ACHN (cell line): ENCODE measurements at places on chromosomes 13 and 19.

DNA sequence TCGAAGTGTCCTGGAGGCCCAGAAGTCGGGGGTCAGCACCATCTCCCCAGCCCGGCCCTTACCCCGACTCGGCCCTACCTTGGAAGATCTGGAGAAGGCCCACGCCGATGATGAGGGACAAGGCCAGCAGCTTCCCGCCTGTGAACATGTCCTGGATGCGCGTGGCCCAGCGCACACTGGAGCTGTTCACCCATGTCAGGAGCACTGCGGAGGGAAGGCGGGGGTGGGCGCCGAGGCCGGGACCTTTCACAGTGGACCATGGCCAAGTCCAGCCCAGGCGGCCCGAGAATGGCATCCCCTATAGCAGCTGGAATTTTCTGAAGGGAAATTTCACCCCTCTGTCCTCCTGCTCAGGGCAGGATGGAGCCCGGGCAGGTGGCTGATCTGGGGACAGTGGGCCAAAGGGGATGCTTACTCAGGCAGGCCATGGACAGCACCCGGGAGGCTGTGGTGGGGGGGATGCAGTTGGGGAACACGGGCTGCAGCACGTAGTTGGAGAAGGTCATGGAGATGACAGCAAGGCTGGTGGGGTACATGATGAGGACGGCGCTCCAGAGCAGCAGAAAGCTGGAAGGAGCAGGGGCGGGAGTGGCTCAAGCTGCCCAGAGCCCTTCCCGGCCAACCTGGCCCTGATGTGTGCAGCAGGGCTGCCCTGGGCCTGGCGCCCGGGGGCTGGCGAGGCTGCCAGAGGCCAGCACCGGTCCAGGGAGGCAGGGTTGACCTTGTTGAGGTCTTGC is 13.0 kb downstream of the SLC7A10 start:
- DNase-seq: no peak

DNA sequence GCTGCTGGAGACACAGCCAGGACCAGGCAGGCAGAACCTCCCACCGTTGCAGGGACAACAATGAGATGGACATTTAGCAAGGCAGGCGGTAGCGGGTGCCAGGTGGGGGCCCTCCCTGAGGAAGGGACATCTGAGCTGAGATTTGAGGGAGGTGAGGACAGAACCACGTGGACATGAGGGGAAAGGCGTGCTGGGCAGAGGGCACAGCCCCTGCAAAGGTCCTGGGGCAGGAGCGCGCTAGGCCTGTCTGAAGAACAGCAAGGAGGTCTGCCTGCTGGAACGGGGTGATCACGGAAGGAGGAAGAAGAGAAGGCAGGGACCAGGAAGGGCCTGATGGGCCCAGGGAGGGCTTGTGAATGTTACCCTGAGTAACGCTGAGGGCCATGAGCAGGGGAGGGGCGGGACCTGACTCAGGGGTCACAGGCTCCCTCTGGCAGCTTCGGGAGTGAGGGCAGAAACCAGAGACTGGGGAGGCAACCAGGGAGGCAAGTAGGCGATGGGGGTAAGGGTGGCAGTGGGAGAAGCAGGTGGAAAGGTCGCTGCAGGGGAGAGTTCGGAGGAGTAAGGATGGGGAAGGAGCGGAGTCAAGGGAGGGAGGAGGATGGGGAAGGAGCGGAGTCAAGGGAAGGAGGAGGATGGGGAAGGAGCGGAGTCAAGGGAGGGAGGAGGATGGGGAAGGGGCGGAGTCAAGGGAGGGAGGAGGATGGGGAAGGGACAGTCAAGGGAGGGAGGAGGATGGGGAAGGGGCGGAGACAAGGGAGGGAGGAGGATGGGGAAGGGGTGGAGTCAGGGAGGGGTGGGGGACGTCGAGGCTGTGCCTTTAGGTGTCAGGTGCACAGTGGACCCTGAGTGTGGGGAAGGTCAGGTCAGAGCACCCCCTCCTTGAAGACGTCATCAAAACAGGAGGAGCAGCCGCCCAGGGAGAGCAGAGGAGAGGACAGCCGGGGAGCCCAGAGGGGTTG is 15.7 kb upstream of the B3GNT3 start:
- no peak for DNase-seq

- no peak for DNase-seq
These were observed 31.2 kb downstream of the ZNF536 start for GRCh38 chr19:30403203-30403985.

DNA sequence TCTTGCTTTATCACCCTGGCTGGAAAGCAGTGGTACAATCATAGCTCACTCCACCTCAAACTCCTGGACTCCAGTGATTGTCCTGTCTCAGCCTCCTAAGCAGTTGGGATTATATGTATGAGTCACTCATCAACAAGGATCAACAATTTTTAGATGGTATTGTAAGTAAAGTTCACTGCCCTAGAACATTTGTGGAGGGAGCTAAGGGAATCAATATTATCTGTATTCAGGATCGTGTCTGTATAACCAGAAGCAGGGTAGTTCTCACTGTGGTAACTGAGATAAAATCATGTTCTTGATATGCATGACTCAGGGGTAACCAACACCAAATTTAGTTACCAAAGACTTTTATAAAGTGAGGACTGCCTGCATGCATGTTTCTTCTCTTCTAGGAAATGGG is 27.0 kb downstream of the ZMYM5 start:
- DNase-seq: no peak

- DNase-seq: no peak
These were observed 8.6 kb upstream of the RNF6 start for GRCh38 chr13:26230703-26231102.

DNA sequence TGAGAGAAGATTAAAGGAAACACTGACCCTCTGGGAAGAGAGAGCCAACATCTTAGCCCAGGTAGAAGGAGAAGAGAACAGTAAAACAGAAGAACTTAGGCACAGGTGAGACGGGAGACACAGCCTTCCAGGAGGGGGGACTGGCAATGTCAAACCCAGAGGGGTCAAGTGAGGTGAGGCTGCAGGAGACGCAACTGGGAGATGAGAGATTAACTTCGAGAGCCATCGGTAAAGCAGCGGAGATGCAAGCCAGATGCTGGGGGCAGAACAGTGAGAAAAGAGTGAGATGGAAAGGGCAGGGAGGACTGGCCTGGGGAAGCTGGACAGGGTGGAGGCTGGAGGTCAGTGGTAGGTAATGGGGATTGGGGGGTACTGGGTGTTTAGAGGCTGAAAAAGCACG is 5.2 kb downstream of the INSR start:
- no peak for DNase-seq

DNA sequence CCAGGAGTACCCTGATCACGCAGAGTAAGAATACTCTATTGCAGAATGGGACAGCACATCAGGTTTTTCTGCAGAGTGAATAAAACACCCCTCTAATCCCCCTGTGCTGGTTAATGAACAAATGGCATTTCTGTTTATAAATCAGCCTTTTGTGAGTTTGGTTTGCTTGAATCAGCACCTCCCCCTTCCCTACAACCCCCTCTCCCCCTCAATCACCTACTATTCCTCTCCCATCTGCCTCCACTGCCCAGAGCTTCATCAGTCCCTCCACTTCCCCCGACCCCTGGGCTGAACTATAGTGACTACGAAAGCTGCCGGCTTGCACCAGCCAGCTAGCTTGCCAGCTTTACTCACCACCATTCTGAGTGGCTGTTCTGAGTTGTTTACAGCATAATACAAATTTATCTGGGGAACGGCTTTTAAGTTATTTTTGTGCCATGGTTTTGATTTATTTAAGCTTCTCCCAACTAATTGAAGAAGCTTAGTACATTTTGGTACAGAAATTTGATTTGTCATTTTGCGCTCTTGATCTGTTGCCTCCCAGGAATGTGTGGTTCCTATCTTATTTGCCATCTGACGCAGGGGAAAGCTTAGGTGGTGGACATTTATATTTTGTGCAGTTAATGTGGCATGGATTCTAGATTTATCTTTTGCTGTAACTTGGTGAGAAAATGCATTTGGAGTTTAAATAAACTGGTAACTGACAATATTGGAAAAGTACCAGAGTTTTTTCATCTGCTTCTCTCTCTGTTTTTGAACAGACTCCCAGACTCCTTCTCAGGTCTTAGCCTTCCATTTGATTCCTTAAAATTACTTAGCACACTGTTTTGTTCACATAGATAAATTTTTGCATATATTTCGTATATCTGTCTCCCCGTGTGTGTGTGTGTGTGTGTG is 41.7 kb upstream of the WDFY2 start:
- DNase-seq: peak; percentile 80

- no peak for DNase-seq
These were observed 143.1 kb downstream of the ZNF737 start for GRCh38 chr19:20422216-20423205.

GRCh38 chr19:33687481-33688170 is 65.9 kb downstream of the CHST8 start:
- no peak for DNase-seq

DNA sequence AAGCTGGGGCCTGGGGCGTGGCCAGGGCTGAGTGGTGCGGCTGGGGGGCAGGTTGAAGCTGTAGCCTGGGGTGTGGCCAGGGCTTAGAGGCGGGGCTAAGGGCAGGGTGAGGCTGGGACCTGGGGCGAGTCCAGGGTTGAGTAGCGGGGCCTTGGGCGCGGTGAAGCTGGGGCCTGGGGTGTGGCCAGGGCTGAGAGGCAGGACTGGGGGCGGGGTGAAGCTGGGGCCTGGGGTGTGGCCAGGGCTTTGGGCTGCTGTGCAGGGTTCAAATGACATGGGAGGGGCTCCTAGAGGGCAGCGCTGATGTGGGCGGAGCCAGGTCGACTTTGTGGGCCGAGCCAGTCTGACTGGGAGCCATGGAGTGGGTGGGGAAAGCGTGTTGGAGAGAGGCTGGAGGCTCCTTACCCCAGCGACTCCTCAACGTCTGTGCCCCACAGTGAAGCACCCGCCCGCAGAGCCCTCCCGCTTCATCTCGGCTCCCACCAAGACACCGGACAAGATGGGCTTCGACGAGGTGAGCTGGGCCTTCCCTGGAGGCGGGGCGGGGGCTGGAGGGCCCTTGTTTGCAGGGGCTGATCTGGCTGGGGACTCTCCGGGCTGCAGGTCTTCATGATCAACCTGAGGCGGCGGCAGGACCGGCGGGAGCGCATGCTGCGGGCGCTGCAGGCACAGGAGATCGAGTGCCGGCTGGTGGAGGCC is 21.5 kb downstream of the COLGALT1 start:
- peak; percentile 10 for DNase-seq

GRCh38 chr19:47145639-47146486 is 15.2 kb downstream of the SAE1 start:
- DNase-seq: no peak

DNA sequence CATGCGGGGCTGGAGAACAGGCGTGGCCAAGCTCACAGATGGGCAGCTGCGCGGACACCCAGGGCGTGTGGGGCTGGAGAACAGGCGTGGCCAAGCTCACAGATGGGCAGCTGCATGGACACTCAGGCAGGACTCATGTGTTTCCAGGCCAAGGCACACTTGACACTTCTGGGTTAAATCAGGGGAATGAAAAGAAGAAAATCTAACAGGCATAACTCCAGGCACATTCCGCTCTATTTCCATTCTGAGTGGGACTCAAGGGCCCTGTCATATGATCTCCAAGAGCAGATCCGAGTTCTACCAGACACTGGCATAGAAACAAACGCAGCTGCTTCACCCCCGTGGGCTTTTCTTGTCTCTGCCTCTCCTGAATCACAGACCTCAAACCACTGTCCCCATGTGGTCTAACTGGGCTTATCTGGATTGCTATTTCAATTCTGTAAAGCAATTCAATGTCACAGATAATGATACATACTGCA is 17.4 kb upstream of the C13orf46 start:
- DNase-seq: no peak

DNA sequence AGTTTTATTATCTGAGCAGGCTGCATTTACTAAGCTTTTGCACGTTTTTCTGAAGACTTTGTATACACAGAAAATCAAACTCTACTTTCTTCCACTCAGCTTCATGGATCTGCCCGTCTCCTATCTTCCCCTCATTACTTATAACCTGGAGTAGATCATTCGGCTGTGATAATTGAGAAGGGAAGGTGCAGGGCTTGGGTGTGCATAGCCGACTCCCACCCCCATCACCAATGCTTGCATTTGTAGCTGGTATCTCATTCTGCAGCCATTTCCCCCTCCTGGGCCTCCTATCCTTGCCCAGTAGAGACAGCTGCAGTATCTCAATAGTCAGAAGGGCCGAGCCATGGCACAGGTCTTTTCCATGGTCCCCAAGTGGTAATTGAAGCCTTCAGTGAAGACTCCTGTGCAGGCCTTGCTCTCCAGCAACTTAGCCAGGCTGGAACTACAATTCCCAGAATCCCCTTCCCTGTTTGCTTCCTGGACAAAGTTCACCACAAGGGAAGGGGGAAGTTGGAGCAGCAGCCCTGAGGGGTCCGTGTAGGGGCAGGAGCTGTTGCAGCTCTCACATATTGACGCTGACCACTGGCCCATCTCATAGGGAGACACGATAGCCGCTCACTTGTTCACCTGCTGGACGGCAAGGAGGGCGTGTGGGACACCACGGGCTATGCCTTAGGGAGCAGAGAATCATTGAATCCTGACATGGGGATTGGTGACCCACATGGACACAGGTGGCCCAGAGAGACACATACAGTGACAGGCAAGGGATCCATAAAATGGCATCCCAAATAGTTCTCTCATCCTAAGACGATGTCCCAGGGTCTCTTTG is 2.1 kb upstream of the SIGLEC8 start:
- DNase-seq: no peak

- DNase-seq: no peak
These were observed 151.6 kb upstream of the FREM2 start for GRCh38 chr13:38535261-38535660.

DNA sequence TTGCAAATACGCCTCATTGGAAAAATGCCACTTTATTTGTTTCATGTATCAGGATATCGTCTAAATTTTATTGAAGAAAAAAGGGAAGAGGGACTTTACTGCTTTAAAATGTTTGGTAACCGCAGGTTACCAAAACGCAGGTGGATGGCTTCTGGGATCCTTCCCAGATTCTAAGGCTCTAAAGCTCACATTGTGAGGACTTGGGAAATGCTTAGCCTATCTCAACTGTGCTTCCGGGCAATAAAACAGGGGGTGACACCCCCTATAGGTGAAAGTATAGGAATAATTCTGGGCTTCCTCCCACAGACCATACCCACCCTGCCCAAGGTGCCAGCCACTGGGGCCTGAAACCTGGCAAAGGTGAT is 73.2 kb upstream of the IPO5 start:
- DNase-seq: no peak

DNA sequence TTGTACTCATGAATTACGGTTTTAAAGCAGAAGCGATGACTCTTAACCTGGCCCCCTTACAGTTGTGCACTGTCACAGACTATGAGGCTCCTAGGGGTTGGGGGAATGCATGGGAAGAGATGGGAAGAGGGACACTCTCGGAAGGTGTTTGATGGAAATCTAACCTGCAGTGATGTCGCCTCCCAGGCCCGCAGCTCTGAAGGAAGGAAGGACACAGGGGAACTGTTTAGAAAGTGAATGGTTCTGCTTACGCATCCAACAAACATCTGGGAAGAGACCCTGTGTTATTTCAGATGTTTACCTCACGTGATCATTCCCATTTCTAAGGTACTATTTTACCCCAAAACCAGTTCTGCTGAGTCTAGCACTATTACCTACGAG is 48.0 kb upstream of the SLC7A9 start:
- no peak for DNase-seq

- no peak for DNase-seq
These were observed 17.7 kb upstream of the KLF5 start for GRCh38 chr13:73040968-73041596.

- no peak for DNase-seq
These were observed 6.9 kb downstream of the CAPN12 start for GRCh38 chr19:38737281-38737865.
